ENCODE measurements at places on chromosomes 11 and 22.

GRCh38 chr11:2267851-2268728 lies 2.3 kb downstream of the ASCL2 start:
- DNase-seq = no peak

GRCh38 chr22:30453731-30454510 lies 17.9 kb downstream of the SEC14L3 start:
- DNase-seq = no peak

GRCh38 chr11:1598816-1599215 lies 722 bp upstream of the KRTAP5-2 start:
- peak; percentile 17 for DNase-seq

DNA sequence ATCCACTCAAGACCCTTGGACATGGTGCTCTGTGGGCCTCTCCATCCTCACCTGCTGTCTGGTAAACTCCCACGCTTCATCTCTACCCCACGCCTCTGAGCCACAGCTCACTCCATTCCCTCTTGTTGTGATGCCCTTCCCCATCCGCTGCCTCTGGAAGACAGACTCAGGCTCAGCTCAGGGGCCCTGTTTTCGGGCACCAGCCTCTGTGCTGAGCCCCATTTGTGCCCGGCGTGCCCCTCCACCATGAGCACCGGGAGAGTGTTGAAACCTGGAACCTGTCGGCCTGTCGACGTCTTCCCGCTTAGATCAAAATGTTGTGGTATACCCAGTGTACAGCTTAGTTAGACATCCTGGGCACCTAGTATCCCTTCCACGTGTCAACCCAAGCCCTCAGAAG lies 6.5 kb upstream of the SCUBE1 start:
- DNase-seq = no peak

- no peak for DNase-seq
Observed at GRCh38 chr11:121524233-121524631, 71.5 kb upstream of the SORL1-AS1 start.

- DNase-seq = no peak
Observed at GRCh38 chr11:12813371-12814225, 139.4 kb downstream of the TEAD1 start.

- DNase-seq = no peak
Observed at GRCh38 chr11:84292006-84292405, 1005.8 kb upstream of the CCDC90B start.

DNA sequence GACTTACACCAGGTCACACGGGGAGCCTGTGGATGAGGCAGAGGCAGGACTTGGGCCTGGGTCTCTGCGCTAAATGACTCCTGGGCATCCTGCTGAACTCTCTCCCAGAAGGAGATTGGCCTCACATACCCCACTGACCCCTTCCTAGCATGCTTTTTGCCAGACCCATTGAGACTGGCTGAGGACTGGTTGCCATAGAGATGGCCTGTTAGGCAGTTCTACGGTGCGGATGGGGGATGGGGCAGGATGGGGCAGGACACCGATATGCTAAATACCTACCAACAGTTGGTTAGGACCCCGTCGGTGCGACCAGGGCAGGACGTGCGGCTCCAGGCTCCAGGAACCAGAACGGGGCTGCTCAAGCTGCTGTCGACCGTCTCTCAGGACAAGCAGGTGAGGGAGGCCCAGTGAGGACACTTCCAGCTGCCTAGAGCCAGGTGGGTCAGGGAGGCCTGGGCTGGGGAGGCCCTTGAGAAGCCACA lies at the start of gene TSGA10IP:
TSGA10IP (plus strand) TSS at position 51 of the 482 bp plus-strand sequence; CDS start at position 247, 196 bp downstream.
- no peak for DNase-seq

DNA sequence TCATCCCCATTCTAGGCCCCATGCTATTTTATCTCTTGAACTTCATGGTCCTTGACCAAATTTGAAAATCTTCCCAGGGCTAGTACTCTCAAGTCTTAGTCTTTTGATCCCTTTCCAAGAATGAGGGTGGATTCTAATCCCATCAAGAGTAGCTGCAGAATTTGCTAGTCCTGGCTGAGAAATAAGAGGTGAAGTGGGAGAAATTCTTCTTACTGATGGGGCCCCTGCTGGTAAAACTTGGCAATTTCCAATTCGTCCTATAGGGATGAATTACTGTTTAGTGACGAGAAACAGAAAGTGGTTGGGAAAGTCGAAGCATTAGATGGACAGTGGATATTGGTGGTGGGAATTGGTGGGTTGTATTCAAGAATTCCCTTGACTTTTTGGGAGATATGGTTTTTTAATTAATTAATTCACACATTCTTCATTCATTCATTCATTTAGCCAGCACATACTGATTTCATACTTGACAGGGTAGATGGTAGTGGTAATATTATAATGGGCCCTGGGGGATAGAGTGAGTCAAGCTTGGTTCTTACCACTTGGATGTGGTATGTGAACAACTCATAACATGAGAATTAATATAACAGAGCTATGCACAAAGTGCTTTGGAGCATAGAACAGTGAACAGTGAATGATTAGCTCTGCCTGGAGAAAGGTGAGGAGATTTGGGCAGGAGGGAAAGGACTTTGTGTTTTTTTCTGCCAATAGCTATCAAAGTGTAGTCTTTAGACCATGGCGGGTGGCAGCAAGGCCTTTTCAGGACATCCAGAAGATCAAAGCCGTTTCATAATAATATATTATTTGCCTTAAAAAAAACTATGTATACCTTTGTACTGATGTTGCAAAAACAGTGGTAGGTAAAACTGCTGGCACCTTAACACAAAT lies 103.8 kb downstream of the STIM1 start:
- DNase-seq = no peak

DNA sequence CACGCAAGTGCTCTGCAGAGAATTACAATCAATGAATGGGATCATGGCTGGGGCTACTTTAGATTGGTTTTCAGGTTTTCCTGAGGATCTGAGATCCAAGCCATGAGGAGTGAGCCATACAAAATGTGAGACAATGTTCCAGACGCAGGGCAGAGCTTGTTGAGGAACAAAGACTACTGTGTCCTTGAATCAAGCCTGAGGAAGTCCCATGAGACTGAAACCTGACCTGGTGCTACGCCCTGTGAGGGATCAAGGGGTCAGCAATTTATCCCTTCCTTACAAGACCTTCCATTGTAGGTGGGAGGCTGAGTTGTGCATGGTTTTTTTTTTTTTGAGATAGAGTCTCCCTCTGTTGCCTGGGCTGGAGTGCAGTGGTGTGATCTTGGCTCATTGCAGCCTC lies 2.1 kb downstream of the INCENP start:
- no peak for DNase-seq

GRCh38 chr11:112526699-112527416 lies 266.2 kb upstream of the PLET1 start:
- peak; percentile 7 for DNase-seq

GRCh38 chr11:131354251-131354701 lies 16.1 kb upstream of the NTM start:
- DNase-seq = no peak

- DNase-seq = no peak
Observed at GRCh38 chr11:71500601-71501021, 26.5 kb upstream of the KRTAP5-7 start.

DNA sequence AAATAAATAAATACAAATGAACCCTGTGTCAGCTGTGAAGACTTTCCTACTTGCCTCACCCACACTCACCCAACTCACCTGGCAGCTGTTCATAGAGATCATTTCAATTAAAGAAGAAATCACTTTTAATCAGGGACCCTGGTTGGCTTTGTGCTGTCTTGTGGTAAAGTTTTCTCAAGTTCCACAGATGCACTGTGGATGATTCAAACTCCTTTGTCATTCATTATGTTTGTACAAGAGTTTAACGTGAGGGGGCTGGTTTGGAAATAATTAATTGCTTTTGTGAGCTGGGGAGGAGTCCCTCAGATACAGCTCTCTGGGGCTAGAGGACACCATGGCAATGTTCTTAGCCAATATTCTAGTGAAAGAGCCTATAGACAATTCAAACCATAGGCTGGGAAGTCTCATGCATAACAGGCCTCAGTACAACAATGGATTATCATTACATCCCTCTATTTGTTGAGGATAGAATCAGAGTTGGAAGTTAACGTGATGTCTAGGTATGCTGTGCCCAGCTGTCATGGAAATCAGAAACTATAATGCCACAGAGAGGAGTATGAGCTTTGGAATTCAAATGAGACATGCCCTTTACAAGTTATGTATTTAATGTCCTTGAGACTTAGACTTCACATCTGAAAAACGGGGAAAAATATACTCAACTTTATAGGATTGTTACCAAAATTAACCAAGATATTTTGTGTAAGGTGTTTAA lies 698.5 kb downstream of the KCNA4 start:
- DNase-seq = no peak

- DNase-seq = no peak
Observed at GRCh38 chr11:82355313-82355823, 378.3 kb downstream of the FAM181B start.

DNA sequence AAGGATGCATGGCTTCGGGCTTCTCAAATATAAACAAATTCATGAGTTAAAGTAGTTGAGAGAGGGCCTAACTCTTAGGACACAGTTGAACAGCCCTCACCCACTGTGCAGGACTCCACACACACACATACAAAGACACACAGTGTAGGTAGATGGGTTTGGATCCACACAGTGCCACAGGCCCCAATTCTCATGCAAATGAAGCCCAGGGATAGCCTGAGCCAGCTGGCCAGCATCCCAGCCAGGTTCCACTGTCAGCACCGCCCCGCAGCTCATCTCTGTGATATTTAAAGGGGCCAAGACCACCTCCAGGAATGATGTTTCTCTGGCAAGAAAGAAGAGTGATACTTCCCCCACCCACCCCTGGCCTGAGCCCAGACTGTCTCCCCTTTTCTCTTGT lies 11.7 kb downstream of the SLC35C1 start:
- DNase-seq = no peak

GRCh38 chr22:25402501-25403283 lies 161.8 kb upstream of the GRK3 start:
- DNase-seq = no peak

DNA sequence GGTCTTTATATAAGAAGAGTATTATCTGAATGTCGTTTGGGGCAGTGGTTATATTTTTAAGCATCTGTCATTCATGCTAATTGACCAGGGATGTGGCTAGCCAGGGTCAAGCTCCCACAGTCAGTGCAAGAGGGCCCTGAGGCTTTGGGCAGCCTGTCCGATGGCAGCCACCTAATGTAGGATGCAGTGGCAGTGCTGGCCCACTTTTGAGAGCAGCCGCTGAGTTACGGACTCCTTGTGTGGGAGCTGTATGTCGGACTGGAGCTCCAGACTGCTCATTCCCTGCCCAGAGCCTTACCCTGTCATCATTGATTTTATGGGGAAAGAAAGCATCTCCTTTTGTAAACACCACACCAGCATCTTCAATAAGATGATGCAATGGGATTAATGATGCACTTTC lies 99.5 kb downstream of the SYT9 start:
- no peak for DNase-seq

DNA sequence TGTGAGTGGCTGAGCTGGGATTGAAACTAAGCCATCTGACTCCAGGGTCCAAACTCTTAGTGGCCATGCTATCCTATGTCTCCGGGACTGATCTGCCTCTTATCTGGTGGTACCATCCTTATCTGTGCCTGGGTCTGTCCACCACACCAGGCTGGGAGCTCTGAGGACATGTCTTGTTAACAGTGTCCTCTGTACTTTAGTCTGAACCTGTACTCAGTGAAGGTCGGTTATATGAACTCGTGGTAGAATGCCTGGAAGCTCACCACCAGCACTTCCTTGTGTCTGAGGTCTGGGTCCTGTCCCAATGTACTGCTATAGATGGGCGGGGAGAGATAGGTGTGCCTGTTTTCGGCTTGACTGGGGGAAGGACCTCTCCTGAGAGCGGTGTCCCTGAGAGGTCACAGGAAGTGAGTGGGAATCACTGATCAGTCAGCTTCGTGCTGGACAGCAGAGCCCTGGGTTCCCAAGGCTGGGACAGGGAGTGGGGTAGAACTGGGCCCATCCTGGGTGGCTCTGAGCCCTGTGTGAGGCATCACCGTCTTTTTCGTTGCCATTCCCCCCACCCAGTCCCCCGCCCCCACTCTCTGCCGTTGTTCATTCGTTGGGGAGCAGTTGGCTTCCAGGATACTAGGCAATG lies 8.9 kb downstream of the MYO7A start:
- DNase-seq = no peak

Measured in CD4-positive, alpha-beta T cell treated with Interleukin-4 for 4 hours (primary cell).